Stimulated activated CD8-positive, alpha-beta memory T cell treated with anti-CD3 and anti-CD28 coated beads, Interleukin-4, amount 100 ng/mL, for 48 hours (primary cell): ENCODE measurements at places on chromosomes 7 and 10.

GRCh38 chr10:79073784-79074432 lies 5.1 kb downstream of the ZMIZ1 start:
- no peak for DNase-seq

DNA sequence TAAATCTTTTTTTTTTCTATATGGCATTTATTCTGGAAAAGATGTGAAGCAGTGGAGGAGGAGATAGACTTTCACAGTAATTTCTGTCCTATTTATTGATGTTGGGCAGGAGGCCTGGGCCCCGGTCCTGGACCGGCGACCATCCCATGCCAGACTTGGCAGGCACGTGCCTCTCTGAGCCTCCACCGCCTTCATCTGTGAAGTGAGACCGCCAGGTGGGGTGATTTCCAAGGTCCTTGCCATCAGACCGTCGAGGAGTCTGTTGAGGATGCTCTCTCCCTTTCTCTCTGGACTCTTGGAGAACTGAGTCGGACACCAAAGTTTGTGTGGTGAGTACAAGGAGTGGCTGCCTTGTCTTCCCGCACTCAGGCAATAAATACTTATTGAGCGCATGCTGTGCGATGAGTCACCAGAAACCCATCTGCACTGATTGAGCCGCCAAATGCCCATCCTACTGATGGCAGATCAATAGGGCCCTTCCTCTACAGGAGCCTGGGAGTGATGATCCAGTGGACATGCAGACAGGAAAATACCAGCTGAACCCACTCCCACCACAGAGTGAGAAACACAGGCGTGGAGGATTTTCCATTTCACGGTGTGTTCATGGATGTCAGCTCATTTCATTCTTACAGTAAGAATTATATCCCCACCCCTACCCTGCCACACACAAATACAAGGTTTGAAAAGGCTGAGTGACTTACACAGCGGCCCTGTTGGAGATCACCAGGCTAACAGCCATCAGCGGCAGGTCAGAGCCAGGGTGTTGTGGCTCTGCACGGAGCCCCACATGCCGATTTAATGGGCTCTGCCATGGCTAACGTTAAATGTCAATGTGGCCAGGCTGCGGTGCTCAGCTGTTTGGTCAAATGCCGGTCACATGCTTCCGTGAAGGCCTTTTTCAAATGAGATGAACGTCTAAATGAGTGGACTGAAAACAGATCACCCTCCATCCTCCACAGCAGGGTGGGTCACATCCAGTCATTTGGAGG lies 11.5 kb upstream of the PRKAG2 start:
- DNase-seq = no peak

- no peak for DNase-seq
Observed at GRCh38 chr10:118811675-118812392, 57.1 kb upstream of the CACUL1 start.

- no peak for DNase-seq
Observed at GRCh38 chr7:139526578-139527544, 3.4 kb downstream of the CLEC2L start.
